ENCODE measurements at places on chromosomes 13 and 19.

- DNase-seq, result no peak
Measured at GRCh38 chr13:38636761-38637160, 50.1 kb upstream of the FREM2 start.

GRCh38 chr13:99196466-99197116 lies 4.1 kb upstream of the UBAC2 start:
- DNase-seq, result peak; percentile 6

GRCh38 chr19:4352701-4353121 lies 9.3 kb downstream of the MPND start:
- DNase-seq, result peak; percentile 65

GRCh38 chr19:41784743-41785142 lies 11.6 kb upstream of the CEACAM3 start:
- DNase-seq, result no peak

- DNase-seq, result no peak
Measured at GRCh38 chr19:56710437-56710836, 38.9 kb upstream of the ZNF835 start.

- no peak for DNase-seq
Measured at GRCh38 chr19:1336079-1336684, 47.5 kb upstream of the NDUFS7 start.

DNA sequence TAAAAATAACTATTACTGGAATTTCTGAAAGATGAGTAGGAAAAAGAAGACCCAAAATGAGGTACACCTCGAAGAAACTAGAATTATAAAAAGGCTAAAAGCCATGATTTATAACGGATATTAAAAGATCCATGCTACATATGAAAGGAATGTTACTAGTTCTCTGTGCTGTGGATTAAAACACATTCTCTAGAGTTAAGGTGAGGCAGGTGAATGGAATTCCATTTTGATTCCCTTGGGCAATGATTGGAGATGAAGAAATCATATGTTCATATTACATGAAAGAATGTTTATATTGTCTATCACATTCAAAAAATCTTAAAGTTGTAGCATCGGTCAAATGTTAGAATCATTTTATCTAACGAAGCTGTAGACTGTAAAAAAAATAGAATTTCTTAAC lies 783.7 kb downstream of the PCDH9 start:
- DNase-seq, result no peak

- DNase-seq, result no peak
Measured at GRCh38 chr19:34692549-34692948, 15.1 kb downstream of the ZNF302 start.

DNA sequence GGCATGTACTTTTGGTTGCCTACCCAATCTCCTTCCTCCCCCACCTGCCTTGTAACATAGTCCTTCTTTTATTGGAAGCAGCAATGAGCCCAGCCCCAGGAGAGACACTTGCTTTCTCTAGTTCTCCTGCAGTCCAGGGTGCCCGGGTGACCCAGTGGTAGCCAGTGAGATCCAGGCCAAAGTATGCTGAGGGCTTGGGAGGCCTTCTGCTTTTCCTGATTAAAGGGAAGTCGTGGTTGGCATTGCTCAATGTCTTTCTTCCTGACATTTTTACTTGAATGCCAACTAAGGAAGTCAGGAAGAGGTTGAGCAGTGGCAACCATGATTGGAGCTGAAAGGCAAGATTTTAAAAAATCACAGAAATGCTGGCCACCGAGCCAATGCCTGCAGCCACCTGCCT lies 25.7 kb downstream of the CNMD start:
- no peak for DNase-seq

- DNase-seq, result no peak
Measured at GRCh38 chr13:48253849-48254248, 20.8 kb downstream of the ITM2B start.

- DNase-seq, result no peak
Measured at GRCh38 chr13:97001636-97002035, 7.4 kb upstream of the OXGR1 start.
